ENCODE measurements at places on chromosomes 5 and 9.

- no peak for DNase-seq
These were observed 694.8 kb upstream of the CDH10 start for GRCh38 chr5:25339541-25339940.

DNA sequence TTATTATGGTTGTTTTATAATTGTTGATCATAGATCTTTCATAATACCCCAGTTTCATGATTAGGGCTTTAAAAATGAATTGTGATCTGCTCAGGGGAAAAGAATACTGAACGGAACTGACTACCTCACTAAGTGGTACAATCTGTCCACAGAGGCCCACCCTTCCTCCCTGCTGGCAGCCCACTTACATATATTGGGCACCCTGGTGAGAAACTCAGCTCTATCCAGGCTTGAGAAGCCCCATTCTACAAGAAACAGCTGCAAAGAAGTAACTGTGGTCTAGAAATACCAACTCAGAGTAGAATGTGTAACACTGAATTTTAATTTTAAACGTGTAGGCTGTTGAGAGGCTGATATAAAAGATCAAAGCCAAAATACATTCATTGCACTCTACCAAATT, 46.9 kb downstream of the TSSK1B start:
- no peak for DNase-seq

DNA sequence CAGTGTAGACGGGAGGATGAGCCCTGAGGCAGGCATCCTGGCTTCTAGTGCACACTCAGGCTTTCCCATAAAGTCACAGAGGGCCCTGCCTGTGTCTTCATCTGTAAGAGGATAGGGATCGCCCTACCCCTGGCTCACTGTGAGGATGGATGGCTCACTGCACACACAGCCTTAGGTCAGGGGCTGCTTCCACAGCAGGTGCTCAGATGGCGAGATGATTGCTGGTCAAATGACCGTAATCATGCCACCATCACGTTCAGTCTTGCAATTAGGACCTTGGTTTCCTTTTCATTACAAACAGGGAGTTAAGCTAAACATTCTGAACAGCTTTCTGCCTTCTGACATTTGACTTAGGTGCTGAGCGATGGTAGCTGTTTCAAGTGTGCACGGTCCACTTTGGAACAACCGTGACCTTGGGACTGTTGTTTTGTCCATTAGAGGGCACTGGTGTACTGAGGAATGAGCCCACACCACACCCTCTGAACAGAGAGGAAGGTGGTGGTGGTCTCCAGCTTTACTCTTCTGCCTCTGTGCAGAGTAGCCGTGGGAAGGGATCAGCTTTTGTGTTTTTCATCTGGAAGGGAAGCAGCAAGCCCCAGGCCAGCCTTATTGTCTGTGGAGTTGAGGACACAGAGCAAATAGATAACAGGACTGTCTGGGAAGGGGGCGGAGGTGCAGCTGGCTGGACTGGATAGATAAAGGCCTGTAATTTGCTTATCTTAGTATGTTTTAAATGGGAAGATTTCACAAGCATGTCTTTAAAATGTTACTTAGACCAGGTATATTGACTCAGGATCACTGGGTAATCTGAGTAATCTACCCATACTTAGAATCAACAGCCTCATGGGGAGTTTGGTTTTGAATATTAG, 183.1 kb downstream of the TRIO start:
- DNase-seq = no peak

DNA sequence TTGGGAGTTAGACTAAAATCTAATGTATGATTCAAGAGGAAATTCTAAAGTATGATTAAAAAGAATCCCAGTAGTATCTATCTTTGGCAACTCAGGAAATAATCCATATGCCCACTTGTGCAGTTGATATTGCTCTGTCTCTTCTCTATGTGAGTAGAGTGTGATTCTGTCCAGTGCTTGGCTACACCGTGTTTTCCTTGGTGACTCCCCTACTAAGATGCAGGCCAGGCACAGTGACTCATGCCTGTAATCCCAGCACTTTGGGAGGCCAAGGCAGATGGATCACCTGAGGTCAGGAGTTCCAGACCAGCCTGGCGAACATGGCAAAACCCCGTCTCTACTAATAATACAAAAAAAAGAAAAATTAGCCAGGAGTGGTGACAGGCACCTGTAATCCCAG, 495.4 kb downstream of the MAT2B start:
- DNase-seq = no peak

DNA sequence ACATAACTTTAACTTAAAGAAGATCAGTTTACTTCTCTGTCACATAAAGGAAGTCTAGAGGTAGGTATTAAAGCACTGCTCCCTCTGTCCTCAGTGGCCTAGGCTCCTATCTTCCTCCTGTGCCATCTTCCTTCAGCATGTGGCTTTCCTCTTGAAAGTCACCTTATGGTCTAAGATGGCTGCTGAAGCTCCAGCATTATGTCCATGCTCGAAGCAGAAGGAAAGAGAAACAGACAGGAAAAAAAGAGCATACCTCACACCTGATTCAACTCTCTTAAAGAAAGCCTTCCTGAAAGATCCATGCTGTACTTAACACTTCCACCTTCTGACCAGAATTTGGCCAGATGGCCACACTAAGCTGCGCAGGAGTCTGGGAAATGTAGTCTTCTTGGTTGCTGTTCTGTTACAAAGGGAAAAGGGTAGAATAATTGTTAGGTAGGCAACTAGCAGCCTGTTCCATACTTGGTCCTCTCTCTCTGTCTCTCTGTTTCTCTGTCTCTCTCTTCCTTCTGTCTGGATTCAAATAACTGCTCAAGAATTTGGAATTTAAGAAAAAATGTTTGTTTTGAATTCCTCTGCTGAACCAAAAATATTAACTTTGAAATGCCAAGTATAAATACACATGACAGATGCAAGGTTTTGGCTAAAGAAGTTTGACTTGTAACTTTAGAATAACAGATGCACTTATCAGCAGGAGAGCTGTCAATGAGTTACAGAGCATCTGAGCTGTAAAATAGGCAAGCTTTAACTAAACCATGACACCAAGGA, 16.0 kb downstream of the TMEM174 start:
- DNase-seq = no peak

DNA sequence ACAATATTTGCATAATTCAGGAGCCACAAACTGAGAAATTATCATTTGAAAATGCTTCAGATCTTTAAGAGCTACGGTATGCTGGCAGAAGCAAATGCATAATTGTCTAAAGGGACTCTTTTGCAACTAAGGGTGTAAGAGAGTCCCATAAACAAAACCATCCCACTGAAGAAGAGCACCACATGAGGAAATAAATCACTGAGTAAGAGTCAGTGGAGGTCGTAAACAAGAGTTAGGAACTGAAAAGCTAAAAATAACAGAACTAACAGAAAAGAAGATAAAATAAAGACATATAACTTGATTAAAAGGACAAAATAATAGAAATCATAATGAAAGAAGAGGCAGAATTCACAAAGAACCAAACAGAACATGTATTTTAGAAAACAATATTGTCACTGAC, 3.5 kb upstream of the SMC2 start:
- no peak for DNase-seq

DNA sequence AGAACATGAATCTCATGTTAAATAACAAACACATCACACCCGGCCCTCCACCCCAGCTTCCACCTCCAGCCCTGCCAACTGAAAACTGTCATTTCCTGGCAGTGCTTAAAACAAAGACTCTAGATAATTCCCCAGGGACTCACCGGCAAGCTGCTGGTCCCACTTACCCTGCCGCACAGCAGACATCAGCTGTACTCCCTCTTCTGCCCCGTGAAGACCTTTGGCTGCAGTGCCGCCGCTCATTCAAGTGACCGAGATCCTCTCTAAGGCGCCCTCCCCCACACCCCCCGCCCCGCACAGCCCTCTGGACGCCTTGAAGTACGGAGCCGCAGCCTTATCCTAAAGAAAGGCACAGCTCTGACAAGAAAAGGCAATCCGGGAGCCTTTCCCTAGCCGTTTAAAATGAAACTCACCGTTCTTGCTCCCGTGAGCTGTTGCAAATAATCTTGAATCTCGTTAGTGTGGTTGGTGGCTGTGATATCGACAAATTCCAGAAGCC, 434 bp downstream of the GLRX start:
- no peak for DNase-seq

- DNase-seq = no peak
These were observed 64.2 kb upstream of the CPEB4 start for GRCh38 chr5:173823721-173824567.

- DNase-seq = no peak
These were observed 10.7 kb upstream of the GCNT4 start for GRCh38 chr5:75062925-75063531.

DNA sequence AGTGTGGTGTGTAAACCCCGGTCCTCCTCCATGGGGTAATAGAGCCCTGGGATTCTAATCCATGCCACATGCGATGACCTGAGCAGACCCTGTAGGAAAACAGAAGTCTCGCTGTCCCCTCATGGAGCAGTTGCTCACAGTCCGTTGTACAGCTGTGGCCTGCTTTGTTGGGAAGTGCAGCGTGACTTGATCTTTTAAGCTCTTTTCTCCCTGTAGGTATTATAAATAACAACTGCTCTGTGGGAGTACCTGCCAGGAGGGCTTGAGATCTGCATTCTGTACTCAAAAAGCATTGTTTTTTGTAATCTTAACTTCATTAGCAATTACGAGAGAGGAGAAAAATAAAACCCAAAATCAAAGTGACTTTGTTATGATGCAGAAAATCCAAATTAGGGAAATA, 17.3 kb downstream of the MEGF10 start:
- DNase-seq = no peak

DNA sequence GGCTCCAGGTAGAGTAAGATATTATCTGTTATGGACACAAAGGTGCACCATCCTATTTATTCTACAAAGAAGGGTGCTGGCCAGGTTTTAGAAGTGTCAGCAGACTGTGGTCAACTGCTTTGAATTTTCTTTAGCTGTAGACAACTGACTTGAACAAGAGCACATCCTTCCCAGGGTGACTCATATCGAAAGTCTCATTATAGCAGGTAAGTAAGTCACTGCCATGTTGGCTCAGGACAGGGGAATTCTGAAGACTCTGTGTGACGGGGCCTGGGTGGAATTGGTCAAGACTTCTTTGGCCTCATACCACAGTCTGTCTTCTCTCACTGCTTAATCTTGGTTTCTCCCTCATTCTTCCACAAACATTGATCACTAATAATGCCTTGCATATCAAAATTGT, 214.5 kb upstream of the CDH9 start:
- no peak for DNase-seq

DNA sequence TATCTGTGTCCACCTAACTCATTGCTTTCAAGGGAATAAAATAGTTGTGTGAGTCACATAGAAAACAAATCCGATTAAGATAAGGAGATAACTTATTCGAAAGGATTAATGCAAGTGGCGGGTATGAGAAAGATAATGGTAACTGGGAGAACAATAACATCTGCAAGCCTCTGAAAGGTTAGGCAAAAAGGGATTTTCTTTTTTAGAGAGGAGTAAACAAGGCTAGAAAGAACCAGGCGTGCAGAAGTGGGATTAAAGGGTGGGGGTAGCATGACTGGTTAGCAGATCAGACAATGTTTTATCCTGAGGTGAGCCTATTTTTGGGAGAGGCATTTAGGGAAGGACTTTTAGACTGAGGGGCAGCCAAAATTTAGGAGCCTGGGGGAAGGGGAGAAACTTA, 34.7 kb upstream of the JMY start:
- DNase-seq = no peak

DNA sequence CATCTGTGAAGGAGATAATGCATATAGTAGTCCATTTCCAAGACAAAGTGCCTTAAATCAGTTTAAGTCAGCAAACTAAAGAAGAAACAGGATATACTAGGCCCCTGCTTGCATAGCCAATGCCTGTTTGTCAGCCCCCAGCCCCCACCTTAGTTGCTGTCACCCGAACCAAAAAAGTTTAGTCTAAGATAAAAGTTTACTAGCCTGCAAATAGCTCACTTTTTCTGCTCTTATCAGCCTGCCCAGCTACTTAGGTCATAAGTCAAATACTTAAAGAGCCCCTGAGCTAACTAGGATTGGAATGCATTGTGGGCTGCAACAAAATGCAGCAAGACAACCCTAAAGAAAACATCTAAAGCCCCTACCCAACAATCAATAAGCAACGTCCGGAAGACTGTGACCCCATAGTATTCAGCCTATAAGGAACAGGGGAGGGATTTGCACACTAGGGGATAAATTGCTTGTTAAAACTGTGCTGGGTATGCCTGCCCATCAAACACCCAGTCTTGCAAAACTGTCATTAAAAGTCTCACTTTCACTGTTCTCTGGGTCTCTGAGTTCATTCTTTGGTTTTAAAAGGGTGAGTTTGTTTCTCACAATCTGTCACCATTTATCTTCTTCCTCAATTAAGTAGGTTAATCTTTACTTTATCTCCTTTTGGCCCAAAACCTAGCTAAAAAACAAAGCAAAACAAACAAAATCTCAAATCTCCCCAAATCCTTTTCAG, 92.4 kb upstream of the CEP78 start:
- no peak for DNase-seq

GRCh38 chr5:58088941-58089340, 370.9 kb downstream of the PLK2 start:
- no peak for DNase-seq

GRCh38 chr5:79182141-79182540, 53.8 kb upstream of the JMY start:
- DNase-seq = no peak

DNA sequence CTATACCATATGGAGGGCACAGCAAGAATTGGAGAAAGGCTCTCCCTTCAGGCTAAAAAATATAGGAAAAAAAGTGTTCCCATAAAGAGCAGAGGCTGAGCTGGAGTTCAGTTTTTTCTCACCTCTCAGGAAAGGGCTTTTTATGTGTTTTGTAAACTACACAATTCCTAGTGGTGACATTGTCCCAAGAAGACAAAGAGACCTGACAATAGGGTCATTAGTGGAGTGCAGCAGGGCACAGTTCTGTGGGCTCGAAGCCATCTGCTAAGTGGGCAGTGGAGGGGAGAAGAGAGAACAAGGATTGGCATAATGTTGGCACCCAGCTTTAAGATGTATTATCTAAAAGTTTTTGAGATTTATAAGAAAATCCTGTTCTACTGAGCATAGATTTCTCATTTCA, 162.5 kb downstream of the HCN1 start:
- no peak for DNase-seq

DNA sequence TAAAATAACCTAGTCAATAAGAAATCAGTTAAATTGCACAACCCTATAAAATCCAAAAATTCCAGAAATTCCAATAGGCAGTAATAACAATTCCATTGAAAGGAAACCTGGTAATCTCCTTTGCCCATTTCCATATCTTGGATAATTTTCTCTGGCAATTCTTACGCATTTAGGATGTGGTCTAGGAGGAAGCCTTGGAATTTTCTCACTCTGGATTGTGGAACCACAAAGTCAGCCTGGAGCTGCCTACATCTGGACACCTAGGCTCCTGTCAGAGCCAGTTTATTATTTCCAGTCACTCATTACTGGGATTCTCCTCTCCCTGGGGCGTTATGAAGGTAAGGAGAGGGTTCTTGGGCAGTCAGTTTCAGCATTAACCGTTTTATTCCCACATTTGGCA, 40.3 kb upstream of the GNE start:
- DNase-seq = no peak

DNA sequence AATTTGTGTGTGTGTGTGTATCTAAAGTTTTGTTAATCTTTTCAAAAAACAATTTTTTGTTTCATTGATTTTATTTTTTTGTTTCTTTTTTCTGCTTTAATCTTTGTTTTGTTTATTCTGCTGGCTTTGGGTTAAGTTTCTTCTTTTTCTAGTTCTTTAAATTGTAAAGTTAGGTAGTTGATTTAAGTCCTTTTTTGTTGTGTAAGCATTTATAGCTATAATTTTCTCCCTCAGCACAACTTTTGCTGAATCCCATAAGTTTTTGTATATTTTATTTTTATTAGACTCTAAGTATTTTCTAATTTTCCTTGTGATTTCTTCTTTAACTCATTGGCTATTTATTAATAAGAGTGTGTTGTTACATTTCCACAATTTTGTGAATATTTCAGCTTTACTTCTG, 34.9 kb downstream of the GABRA6 start:
- no peak for DNase-seq

Data from activated CD8-positive, alpha-beta memory T cell treated with anti-CD3 and anti-CD28 coated beads for 4 hours (primary cell).